ENCODE measurements at places on chromosomes 3 and 15. TPM values are rescaled to one million over a fixed set of nuclear protein-coding genes. Genes with fewer than 3 reads are reported as not detected.

GRCh38 chr3:188439080-188439479 lies 285.1 kb downstream of the LPP start:
- DNase-seq = peak; percentile 25

The ITGB5 gene
- total RNA-seq = 0.34 TPM

GRCh38 chr15:100537331-100537730 lies 8.6 kb upstream of the CERS3 start:
- DNase-seq = no peak

GRCh38 chr3:34066328-34066727 lies 267.9 kb downstream of the PDCD6IP start:
- DNase-seq = no peak

DNA sequence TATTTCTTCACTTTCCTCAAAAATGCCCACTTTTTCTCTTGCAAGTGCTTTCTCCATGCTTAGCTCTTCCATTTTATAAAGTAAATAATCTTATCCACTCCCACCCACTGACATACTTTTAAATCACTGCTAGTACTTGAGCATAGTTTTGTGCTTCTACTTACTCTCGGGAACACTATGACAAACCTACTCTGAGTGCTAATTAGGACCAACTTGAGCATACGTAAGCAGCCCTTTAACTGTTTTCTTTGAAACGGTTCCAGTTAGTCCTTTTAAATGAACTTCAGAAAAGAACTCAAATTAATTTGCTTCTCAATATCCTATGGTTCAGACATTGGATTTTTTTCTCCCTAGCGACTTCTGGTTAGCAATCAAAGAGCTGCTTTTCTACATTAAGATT lies 280.0 kb upstream of the SOX2 start:
- DNase-seq = no peak
